Tibial nerve (tissue), 4 donors: ENCODE measurements at places on chromosomes 12 and 14. TPM values are rescaled to one million over a fixed set of nuclear protein-coding genes. Genes with fewer than 3 reads are reported as not detected.

TEX52 gene
- total RNA-seq: not detected

WDR20 gene
- total RNA-seq: 26.7 TPM

WBP11 gene
- total RNA-seq: 11.7 TPM

MAP1LC3B2 gene
- not detected for total RNA-seq

CNTN1 gene
- total RNA-seq: 20.3 TPM

DNA sequence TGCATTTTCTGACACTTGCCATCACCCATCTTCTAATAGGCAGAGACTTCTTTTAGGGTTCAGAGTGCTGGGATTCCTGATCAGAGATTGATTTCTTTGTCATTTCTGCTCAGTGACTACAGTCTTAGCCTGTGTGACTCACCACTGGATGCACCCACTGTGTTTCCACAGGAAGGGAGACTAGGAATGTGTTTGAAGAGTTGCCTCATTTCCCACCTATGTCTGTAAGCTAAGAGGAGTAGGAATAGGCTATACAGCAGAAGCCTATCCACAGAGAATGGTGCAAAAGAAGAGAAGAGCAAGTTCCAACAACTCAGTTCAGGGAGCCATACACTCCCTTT is 60.2 kb upstream of the ACTN1 start:
- DNase-seq: no peak
- H3K4me1 ChIP-seq: no peaks in the 10 kb centered on the region
- no peaks in the 10 kb centered on the region for H3K36me3 ChIP-seq
- H3K27me3 ChIP-seq: no peaks in the 10 kb centered on the region
- H3K4me3 ChIP-seq: no peak overlapping the region

GRCh38 chr12:79681008-79681590 is 9.7 kb downstream of the PAWR start:
- DNase-seq: no peak
- H3K4me1 ChIP-seq: no peaks in the 10 kb centered on the region
- H3K27ac ChIP-seq: no peak overlapping the region
- H3K36me3 ChIP-seq: no peaks in the 10 kb centered on the region
- no peak overlapping the region for H3K4me3 ChIP-seq

GRCh38 chr12:126936181-126936851 is 1330.7 kb upstream of the TMEM132C start:
- no peaks in the 10 kb centered on the region for H3K27me3 ChIP-seq
- H3K4me3 ChIP-seq: no peak overlapping the region
- H3K36me3 ChIP-seq: no peaks in the 10 kb centered on the region
- no peaks in the 10 kb centered on the region for H3K4me1 ChIP-seq
- no peak for DNase-seq

DNA sequence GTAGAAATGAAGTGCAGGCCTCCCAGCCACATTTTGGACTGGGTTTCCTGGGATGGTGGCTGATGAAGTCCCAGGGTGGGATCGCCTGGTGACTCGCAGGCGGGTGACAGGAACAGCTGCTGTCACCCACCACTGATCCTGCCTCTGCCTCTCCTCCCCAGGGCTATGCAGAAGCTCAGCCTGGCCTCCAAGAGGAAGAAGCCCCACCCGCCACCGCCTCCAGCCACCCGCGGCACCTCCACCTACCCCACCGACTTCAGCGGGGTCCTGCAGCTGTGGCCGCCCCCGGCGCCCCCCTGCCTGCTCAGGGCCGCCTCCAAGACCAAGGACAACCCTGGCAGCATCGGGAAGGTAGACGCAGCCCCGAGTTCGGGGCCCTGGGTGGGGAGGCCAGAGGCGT is 28.3 kb downstream of the KIF26A start:
- no peak overlapping the region for H3K4me3 ChIP-seq
- H3K4me1 ChIP-seq: no peaks in the 10 kb centered on the region
- DNase-seq: no peak
- no peaks in the 10 kb centered on the region for H3K36me3 ChIP-seq
- H3K27me3 ChIP-seq: no peaks in the 10 kb centered on the region
- no peak overlapping the region for H3K27ac ChIP-seq

DNA sequence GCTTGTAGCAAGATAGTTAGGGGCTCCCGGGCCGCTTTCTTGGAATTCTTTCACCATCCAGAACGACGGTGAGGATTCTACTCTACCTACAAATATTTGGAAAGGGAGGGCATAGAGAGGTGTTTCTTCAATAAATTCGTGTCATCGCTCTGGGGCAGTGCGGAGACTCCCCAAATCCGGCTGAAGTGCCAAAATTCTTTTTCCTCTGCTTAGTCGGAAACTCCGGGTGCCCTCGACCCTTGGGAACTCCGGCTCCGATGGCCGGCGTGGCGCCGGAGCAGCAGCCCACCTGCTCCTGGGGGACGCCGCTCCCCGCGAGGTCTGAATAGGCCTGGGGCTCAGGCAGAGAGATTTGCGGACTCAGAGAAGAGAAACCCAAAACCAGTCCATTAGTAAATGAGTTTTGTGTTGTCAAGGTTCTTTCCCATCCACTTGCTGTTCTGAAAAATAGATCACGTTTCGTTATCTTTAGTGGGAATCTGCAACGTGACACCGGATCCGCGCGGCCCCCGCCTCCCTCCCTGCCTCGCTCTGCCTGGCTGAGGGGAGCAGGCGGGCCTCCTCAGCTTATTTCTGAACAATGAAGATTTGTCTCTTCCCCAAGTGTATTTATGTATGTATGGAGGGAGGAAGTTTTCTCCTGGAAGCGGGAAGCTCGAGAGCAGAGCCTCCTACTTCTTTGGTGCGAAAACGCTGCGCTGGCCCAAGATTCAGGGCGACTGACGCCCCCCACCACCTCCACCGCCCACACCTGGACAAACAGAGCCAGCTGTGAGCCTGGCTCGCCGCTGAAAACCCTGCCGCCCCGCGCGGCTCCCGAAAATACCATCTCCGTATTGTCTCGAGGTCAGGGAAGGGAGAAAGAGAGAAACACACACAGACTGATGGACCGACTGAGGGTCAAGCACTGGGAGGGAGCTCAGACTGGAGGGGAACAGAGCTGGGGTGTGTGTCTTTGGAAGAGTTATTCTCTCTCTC is 3.7 kb upstream of the SIX1 start:
- no peaks in the 10 kb centered on the region for H3K4me1 ChIP-seq
- no peak overlapping the region for H3K27ac ChIP-seq
- no peak for DNase-seq
- no peaks in the 10 kb centered on the region for H3K27me3 ChIP-seq

GRCh38 chr12:10191865-10192264 is 13.0 kb downstream of the TMEM52B start:
- no peaks in the 10 kb centered on the region for H3K4me1 ChIP-seq
- H3K36me3 ChIP-seq: no peaks in the 10 kb centered on the region
- no peak overlapping the region for H3K4me3 ChIP-seq
- no peak overlapping the region for H3K27ac ChIP-seq

GRCh38 chr14:61751475-61751989 is 10.7 kb upstream of the SNAPC1 start:
- peak overlapping the region; percentile 80 for H3K27ac ChIP-seq
- peak overlapping the region; percentile 43 for H3K4me3 ChIP-seq
- H3K4me1 ChIP-seq: no peaks in the 10 kb centered on the region
- no peaks in the 10 kb centered on the region for H3K27me3 ChIP-seq
- no peak for DNase-seq

GRCh38 chr12:76156314-76156713 is 71.8 kb upstream of the NAP1L1 start:
- no peaks in the 10 kb centered on the region for H3K4me1 ChIP-seq
- H3K27me3 ChIP-seq: no peaks in the 10 kb centered on the region
- H3K27ac ChIP-seq: no peak overlapping the region
- DNase-seq: no peak
- H3K36me3 ChIP-seq: no peaks in the 10 kb centered on the region

- H3K4me3 ChIP-seq: no peak overlapping the region
- H3K27me3 ChIP-seq: no peaks in the 10 kb centered on the region
- H3K27ac ChIP-seq: no peak overlapping the region
- H3K4me1 ChIP-seq: no peaks in the 10 kb centered on the region
- H3K36me3 ChIP-seq: peaks cover 99% of the 10 kb centered on the region
These were observed 15.4 kb downstream of the TRAFD1 start for GRCh38 chr12:112140728-112141127.

DNA sequence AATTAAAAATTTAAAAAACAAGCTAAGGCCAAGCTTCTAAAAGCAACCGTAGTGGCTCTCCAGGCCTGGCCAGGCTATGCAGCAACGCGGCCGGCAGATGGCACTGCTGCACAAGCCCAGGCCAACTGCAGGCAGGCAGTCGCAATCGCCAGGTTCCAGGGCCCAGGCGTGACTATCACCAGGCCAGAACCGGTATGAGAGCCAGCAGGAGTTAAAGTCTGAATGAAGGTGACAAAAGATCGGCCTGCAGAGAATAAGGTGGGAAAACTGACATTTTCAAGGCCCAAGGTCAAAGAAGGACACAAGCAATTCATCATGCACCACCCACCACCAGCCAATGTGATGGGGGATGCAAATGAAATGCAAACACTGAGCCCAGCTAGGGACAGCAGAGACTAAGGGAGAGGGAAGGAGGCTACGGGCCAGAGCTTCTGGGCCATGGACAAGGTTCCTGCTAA is 43.6 kb upstream of the ANO2 start:
- H3K36me3 ChIP-seq: no peaks in the 10 kb centered on the region
- H3K4me1 ChIP-seq: no peaks in the 10 kb centered on the region
- no peak overlapping the region for H3K27ac ChIP-seq
- no peak overlapping the region for H3K4me3 ChIP-seq
- no peaks in the 10 kb centered on the region for H3K27me3 ChIP-seq
- peak; percentile 61 for DNase-seq

- H3K27me3 ChIP-seq: no peaks in the 10 kb centered on the region
- H3K36me3 ChIP-seq: no peaks in the 10 kb centered on the region
- no peak overlapping the region for H3K27ac ChIP-seq
These were observed 65.9 kb downstream of the FGD6 start for GRCh38 chr12:95151406-95151805.

DNA sequence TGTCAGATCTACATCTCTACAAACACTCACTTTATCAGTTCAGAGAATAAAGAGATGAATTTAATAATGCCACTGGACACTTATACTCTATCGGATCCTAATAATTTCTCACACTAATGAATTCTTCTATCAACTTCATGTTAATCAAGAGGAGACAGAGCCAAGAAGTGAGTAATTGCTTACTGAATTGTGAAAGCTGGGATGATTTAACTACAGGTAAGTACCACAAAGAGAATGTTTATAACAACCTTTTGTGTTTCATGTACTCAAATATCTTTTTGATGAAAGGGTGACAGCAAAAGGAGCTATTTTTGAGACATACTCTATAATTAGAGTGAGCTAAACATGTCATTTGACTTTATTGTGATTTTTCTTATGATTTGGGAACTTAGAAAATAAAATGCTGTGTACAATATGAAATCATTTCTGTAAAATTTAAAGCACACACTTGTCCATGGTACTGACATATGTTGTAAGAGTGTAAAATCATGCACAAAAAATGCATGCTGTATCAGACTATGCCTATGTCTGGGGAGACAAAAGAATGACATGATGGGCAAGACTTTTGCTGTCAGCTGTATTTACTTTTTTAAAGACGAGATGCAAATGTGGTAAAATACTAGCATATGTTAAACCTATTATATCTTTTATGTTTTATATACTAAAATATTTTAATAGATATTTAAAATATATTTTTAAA is 361.2 kb downstream of the CCER1 start:
- H3K4me3 ChIP-seq: no peak overlapping the region
- no peaks in the 10 kb centered on the region for H3K4me1 ChIP-seq
- H3K27ac ChIP-seq: no peak overlapping the region
- no peaks in the 10 kb centered on the region for H3K36me3 ChIP-seq

DNA sequence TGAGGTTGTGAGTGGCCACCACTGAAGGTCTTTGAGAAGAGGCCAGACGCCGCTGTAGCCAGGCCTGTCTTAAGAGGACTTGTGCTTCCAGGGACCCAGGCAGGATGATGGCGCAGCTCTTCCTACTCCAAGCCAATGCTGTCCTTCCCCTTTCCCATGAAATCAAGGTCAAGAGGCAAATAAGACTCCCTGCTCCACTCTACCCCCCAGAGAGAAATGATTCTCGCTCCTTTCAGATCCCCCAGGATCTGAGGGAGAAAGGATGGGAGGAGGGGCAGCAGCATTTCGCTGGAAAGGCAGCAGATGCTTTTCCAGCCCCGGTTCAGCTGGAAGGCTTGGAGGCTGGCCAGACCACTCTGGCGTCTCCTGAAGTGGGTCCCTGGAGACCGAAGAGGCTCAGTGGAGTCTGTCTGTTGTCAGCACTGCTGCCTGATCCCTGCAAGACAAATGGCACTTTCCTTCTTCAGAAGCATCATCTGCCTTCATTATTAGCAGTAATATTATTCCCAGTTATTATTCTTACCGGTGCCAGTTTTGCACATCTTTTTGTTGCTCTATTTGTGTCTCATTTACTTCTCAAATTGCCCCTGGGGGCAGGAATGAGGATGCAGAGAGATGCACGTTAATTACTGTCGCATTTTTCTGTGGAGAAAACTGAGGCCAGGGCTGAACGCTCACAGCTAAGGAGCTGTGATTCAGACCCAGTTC is 51.4 kb downstream of the C14orf132 start:
- H3K4me1 ChIP-seq: no peaks in the 10 kb centered on the region
- H3K27ac ChIP-seq: no peak overlapping the region
- H3K4me3 ChIP-seq: no peak overlapping the region

- no peak within 1 kb of the TSS for H3K4me3 ChIP-seq
- no peaks in the 10 kb centered on the region for H3K27me3 ChIP-seq
- H3K27ac ChIP-seq: no peak within 1 kb of the TSS
- H3K4me1 ChIP-seq: peaks cover 24% of the 10 kb centered on the region
- no peak for DNase-seq
These were observed at the start of gene RNASE7 for GRCh38 chr14:21041676-21042433. RNASE7 (plus strand) TSS chr14:21042362; CDS start chr14:21042993, 631 bp downstream.

DNA sequence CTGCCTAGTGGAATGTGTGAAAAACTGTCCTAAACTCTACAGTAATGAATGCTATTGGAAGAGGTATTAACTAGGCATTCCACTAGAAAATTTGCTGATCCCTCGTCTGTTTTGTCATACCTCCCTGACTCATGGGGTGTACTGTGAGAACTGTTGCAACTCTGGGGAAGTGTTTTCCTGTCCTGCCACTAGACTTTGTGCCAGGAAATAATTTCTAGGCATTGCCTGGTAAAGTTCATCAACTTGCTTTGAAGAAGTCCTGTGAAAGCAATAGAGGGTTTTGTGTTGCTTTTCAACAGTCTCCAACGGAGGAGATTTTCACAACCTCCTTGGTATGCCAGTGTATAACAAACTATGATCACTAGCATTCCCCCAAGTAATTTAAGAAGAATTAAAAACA is 139.9 kb downstream of the AKAP6 start:
- no peak overlapping the region for H3K4me3 ChIP-seq
- H3K27me3 ChIP-seq: no peaks in the 10 kb centered on the region
- peak; percentile 22 for DNase-seq
- H3K36me3 ChIP-seq: no peaks in the 10 kb centered on the region
- peaks cover 17% of the 10 kb centered on the region for H3K4me1 ChIP-seq
- H3K27ac ChIP-seq: peak overlapping the region; percentile 5

GRCh38 chr12:2117541-2117940 is 64.8 kb downstream of the CACNA1C start:
- H3K4me1 ChIP-seq: no peaks in the 10 kb centered on the region
- no peak overlapping the region for H3K4me3 ChIP-seq
- no peak for DNase-seq
- no peaks in the 10 kb centered on the region for H3K36me3 ChIP-seq

- H3K4me1 ChIP-seq: peaks cover 3% of the 10 kb centered on the region
- H3K4me3 ChIP-seq: no peak overlapping the region
- no peak overlapping the region for H3K27ac ChIP-seq
- DNase-seq: no peak
- H3K36me3 ChIP-seq: peaks cover 2% of the 10 kb centered on the region
- no peaks in the 10 kb centered on the region for H3K27me3 ChIP-seq
These were observed 3.7 kb downstream of the TMTC1 start for GRCh38 chr12:29780084-29780483.
